ENCODE measurements at places on chromosomes 5 and 9.

DNA sequence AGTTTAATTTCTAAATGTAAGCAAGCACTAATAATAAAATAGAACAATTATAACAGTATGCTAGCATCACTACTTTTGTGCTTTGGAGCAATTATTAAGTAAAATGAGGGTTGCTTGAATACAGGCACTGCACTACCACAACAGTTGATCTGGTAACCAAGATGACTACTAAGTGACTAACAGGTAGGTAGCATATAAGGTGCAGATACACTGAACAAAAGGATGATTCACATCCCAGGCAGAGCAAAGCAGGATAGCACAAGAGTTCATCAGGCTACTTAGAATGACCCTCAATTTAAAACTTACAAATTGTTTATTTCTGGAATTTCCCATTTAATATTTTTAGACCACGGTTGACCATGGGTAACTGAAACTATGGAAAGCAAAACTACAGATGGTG, 48.0 kb upstream of the RGS7BP start:
- no peak for DNase-seq

GRCh38 chr5:163478126-163478981, 17.9 kb downstream of the HMMR start:
- DNase-seq = no peak

DNA sequence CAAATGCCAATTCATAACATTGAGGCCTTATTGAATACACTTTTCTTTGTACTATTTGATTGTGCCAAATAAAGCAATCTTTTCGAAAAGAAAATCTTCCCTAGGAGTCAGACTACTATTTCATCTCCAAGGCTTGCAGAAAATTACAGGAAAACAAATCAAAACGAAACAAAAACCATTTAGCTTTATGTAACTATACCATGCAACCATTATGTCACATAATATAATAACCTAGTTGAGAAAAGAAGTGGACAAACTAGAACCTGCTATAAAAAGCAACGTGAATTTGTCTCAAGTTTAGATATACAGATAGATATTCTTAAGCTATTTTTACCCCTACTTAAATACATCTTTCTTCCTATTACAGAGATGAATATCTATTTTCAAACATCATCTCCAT, 18.0 kb downstream of the HTR4 start:
- DNase-seq = no peak

DNA sequence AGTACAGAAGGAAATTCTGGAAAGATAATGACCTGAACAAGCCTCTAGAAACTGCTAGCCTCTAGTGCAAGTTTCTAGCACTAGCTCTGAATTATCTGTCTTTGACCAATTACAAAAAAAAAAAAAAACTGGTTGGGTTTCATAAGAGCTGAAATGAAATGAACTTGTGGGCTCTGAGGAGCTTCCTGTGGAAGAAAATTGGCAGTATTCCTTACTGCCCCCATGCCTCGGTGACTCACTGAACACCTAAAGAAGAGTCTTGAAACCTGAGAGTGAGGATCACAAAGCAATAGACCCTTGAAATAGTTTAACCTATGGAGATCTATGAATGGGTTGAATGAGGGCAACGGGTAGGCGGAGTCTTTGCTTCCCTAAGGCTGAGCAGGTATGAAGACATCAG, 263.6 kb upstream of the RASA1 start:
- no peak for DNase-seq

DNA sequence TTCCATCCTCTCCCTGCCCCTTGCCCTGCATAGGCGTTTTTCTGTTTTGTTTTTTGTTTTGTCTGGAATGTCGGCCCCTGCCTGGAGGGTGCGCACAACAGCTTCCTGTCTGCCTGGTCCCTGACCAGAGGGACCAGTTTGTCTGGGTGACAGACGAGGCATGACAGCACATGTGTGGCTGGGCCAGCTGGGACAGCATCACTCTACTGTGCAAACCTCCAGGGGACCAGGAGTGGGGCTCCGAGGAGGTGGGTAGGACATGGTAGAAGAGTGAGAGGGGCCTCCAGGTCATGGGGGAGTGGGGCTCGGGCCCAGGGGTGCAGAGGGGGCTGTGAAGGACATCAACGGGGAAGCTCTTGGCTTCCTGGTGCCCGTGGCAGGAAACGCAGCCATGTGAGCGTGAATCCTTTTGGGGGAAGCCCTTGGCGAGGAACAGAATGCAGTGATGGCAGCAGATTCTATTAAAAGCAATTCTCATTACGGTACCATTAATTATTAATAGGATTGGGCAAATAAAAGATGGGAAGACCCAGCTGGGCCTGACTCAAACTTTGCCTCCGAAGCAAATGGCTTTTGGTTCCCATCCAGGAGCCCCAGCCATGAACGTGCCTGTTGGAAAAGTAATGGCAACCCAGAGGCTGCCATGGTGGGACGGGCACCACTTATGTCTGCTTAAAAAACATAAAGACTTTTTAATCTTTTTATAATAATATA, 184.4 kb upstream of the IER5L start:
- DNase-seq = no peak

GRCh38 chr5:173924899-173925298, 36.8 kb downstream of the CPEB4 start:
- DNase-seq = no peak

GRCh38 chr5:52767766-52768480, 19.8 kb upstream of the ITGA1 start:
- DNase-seq = no peak

GRCh38 chr5:2465383-2465782, 286.1 kb downstream of the IRX2 start:
- no peak for DNase-seq

DNA sequence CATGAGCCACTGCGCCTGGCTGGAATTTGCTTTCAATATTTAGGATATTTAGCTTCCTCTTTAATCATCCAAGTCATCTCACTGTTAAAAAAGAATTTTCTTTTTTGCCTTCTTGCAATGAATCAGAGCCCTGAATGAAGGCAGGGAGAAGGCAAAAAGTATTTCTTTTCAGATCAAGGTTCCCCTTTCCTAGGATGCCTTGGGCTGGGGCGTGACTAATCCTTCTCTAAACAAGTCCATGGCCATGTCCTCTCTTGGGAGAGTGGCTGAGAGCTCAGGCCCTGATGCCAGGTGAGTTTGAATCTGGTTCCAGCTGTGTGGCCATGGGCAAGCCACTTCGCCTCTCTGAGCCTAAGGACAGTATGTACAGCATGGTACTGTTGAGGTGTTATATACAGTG, 84.8 kb upstream of the NEURL1B start:
- DNase-seq = no peak

- DNase-seq = no peak
Measured at GRCh38 chr5:127758766-127759283, 55.6 kb downstream of the CCDC192 start.

DNA sequence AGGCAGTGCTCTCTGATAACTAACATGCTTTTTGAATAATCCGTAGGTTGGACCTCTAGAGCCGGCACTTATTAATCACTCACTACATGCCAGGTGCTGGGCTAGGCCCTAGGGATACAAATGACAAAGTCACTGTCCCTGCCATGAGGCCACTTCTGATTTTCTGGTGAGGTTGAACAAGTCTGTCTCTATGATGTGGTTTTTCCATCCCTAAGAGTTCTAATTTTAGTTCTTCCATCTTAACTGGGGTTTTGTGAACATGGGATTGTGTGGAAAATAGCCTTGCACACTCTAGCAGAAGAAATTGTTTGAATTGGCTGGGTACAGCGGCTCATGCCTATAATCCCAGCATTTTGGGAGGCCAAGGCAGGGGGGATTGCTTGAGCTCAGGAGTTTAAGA, 64.6 kb downstream of the IL31RA start:
- no peak for DNase-seq

DNA sequence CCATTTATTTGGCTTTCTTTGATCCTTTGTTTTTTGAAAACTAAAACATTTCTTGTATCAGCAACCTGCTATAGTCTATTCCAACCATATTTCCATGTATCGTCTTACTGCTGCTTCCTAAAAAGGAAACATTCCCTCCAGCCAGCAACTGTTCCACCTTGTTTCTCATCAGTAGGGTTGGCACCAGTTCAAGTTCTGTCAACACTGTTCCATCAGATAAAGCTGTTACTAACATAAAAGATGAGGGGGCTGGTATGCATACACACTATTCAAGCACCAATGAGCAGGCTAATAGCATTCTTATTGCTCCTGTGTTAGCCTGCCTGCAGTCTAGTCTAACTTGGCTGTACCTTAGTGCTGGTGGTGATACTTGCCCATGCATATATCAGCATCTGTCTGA, 178.3 kb downstream of the CWC27 start:
- peak; percentile 63 for DNase-seq

GRCh38 chr5:17895288-17896033, 261.2 kb downstream of the TAF11L14 start:
- DNase-seq = no peak

Data from brain microvascular endothelial cell (primary cell).